ENCODE measurements at places on chromosomes 7 and 10.

DNA sequence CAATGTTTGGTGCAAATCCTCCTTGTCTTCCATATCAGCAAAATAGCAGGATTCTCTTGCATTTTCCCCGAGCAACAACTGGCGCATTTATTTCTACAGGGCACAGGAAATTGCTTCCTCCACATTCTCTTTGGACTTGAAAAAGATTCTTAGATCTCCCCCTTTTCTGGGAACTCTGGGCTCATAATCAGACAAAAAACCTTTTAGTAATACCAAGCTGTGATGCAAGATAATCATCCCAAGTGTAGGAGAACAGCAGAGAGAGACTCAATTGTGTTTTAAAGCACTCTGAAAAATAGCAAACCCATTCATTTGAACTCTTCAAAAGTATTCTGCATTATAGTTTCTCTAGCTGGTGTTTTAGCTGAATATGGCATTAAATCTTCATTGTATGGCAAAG, 419.6 kb upstream of the NPVF start:
- no peak for DNase-seq

DNA sequence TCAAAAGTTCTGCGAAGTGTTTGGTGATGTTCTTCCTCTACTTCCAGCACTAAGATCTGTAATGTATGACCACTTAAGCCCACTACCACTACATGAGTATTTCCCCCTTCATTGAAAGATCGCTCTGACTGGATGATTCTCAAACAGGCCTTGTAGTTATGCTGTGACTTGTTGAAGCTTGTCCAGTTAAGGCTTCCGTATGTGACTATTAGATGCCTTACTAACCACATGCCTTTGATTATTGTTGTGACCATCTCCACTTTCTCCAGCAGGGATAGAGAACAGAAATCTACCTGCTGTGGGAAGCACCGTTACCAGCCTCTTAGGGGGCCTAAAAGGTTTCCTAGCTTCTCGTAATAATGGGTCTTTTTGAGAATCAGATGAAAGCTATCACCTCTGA, 81.1 kb downstream of the NOC3L start:
- no peak for DNase-seq

DNA sequence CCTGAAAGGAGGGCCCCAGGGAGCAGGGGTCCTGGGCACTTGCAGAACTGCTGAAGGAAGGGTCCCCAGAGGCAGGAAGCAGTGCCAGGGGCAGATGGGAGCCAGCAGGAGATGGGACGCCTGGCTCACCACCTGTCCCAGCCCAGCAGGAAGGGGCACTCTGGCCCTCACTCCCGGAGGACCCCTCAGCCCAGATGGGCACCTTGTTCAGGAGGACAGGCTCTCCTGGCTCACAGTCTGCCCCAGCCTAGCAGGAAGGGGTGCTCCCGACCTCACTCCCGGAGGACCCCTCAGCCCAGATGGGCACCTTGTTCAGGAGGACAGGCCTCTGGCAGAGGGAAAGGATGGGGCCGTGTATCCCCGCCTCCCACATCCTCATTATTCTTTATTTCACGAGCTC, 331.4 kb upstream of the SHH start:
- no peak for DNase-seq

DNA sequence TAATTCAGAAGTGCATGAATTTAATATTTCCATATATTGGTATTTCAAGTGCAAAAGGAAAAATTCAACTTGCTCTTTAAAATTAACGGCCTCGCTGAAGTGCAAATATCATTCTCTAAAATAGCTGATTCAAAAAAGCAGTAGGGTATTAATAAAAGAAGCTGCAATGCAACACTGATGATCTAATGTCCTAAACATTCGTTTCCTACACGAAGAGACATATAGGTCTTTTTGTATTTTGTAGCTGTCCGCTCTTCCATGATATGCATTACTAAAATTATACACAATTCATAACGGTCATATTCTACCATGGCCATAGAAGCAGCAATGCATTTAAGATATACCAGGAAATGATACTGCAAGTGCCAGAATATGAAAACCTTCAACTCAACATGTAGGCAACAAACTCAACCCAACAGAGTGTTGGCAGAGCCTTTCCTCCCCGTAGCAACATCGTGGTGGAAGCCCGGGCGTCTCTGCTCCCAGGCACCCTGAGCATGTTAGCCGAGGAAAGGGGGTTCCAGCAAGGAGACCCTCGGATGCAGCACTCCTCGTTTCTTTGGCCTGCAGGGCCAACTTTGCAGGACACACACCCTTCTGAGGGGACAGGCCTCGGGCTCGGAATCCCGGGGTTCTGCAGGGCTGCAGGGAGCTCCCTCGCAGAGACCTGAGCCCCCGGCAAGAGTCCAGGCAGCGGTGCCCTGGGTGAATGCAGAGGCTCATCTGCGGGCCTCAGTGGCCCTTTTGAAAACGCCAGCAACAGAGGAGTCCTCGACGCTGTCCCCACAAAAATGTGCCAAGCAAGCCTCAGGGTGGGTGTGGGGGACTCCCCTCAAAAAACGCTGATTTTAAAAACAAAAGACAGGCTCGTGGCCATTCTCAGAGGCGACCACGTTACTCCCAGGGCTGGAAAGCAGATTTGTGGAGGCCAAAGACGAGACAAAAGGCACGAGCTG, 1.6 kb downstream of the FAM171A1 start:
- no peak for DNase-seq

DNA sequence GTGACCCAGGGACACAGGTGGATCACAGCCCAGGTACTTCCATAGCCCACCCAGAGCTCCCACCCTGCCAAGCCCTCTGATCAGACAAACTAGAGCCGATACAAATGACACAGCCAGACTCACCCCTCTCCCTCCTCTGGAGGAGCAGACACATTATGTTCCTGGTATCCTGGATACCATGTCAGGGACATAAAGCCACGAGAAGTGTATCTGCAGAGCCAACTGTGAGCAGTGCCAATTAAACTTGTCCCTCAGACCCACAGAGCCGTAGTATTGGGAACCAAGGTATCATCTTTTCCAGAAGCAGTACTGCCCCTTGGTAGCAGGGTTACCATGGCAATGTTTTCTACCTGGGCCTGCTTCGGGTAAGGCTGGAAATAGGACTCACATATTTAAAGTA, 47.3 kb upstream of the CPXM2 start:
- DNase-seq, result no peak

GRCh38 chr7:4742051-4742573, 33.3 kb upstream of the AP5Z1 start:
- no peak for DNase-seq

DNA sequence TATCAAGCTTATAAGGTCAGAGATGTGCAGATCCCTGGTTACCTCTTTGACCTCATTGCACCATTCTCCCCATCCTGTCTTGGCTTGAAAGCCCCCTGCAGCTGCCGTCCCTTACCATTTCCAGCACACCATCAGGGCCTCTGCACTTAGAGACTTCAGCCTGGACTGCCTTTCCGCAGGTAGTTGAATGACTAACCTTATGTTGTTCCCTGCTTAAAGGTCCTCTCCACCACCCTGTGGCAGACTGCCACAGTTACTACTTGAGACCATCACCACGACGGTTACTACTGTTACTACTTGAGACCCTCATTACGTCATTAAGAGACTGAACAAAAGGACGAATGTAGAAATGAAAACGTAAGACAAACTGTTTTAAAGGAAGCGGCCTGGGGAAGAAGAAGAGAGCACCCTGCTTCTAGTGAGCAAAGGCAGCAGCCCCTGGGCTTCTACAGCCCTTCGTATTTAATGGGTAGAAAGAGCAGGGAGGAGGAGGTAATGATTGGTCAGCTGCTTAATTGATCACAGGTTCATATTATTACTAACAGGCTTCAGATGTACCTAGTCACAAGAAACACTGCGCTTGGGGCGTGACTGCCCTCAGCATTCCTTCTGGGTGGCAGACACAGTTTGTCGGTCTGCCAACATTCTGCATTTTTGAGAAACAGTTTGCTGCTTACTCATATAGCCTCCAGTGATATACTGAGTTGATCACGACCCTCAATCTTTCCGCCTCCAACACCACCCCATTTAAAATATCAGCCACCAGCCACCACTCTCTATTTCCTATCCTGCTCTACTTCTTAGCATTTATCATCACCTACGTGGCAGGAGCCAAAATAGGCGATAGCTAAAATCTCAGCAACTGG, 74.1 kb upstream of the PARD3 start:
- DNase-seq, result no peak

All from B cell (primary cell).